ENCODE measurements at places on chromosomes 12 and 14.
A peak's percentile ranks its signal among the peaks of the same experiment; 100 is the strongest.

- no peak for DNase-seq
Observed at GRCh38 chr12:79775355-79776027, 84.7 kb upstream of the PAWR start.

GRCh38 chr14:94388027-94388383 is 397 bp downstream of the SERPINA1 start:
- DNase-seq = no peak

DNA sequence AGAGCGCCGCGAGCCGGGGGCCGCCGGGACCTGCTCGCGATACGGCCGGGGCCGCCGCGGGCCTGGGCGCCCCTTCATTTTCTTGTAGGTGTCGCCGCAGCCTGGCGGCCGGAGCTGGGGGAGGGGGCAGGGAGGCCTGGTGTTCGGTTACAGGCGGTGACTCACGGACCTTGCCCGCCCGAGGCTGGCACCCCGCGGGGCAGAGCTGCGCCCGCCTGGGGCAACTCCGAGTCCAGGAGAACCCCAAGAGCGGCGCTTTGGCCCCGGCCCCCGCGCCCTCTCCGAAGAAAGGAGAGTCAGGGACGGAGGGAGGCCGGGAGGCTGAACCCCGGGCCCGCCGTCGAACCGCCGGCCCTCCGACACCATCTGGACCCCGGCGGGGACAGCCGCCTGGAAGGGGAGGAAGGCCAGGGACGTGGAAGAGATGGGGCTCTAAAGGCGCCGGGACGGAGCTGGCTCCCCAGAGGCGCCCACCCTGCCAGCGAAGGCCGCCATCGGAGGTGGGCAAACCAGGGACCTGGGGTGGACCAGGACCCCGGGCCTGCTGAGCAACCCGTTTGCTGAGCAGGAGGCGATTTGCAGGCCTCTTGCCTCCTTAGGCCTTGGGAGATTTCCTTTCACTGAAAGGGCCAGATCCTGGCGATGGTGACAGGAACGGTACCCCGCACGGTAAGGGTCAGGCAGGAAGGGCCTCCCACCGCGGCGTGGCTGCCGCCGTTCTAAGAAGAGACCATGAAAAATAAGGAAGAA is 843 bp upstream of the NUAK1 start:
- peak; percentile 70 for DNase-seq

GRCh38 chr12:2557597-2557996 is 237.2 kb upstream of the FKBP4 start:
- no peak for DNase-seq

DNA sequence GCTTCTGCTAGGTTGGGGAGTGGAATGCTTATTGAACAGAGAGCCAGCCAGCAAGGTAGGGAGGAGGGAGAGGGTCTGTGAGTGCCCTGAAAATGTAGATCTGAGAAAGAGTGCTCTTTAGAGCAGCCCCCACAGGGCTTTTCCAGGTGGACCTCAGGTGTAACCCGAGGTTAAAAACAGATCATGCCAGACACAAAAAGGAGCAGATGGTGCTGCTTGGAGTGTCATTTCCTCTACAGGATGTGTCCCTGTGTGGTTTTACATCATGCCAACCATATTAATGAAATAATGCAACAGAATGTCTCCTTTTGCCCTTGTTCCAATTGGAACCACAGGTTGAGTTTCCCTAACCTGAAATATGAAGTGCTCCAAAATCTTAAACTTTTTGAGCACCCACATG is 6.4 kb downstream of the SUSD6 start:
- no peak for DNase-seq

DNA sequence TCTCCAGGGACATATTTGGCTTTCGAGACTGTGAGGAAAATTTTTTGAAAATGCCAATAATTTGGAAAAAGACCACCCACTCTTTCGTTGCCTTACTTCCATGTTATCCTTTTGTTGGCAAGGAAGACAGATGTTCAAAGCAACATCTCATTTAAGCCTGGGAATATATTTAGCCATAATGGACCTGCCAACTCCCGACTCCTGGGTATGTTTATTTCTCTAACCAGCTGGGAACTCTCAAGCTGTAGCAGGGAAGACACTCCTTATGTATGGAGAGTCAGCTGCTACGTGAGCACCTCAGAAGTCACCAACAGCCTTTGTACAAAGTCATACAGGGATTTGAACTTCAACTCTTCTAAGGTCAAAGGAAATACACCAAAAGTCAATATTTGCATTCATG is 96.5 kb upstream of the DAAM1 start:
- no peak for DNase-seq

Data from A673 (cell line).